Fibroblast of skin of right biceps (primary cell): ENCODE measurements at places on chromosomes 6 and 20.

- no peak for DNase-seq
Observed at GRCh38 chr20:36873498-36874189, 2.3 kb upstream of the TLDC2 start.

- peak; percentile 27 for DNase-seq
Observed at GRCh38 chr6:139290787-139291311, 949 bp downstream of the TXLNB start.

GRCh38 chr6:130677312-130677711 is 149.9 kb upstream of the SMLR1 start:
- no peak for DNase-seq

DNA sequence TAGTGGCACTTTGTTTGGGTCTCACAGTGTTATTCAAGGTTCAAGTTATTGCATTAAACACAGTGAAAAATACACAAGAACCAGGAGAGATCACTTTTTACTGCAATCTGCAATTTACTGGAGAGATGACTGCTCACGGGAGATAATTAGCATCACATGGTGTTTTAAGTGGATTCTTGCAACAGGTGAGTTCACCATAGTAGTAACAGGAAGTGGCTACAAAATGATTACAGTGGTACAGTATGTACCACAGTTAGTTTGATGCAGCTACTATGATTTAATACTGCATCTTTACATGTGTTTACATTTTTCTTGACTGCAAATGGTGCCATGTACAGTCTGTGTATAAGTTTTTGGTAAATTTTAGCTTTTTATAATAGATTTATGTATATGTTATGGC is 96.5 kb upstream of the SCP2D1 start:
- DNase-seq: no peak

- DNase-seq: no peak
Observed at GRCh38 chr6:7153789-7154188, 46.0 kb downstream of the RREB1 start.

DNA sequence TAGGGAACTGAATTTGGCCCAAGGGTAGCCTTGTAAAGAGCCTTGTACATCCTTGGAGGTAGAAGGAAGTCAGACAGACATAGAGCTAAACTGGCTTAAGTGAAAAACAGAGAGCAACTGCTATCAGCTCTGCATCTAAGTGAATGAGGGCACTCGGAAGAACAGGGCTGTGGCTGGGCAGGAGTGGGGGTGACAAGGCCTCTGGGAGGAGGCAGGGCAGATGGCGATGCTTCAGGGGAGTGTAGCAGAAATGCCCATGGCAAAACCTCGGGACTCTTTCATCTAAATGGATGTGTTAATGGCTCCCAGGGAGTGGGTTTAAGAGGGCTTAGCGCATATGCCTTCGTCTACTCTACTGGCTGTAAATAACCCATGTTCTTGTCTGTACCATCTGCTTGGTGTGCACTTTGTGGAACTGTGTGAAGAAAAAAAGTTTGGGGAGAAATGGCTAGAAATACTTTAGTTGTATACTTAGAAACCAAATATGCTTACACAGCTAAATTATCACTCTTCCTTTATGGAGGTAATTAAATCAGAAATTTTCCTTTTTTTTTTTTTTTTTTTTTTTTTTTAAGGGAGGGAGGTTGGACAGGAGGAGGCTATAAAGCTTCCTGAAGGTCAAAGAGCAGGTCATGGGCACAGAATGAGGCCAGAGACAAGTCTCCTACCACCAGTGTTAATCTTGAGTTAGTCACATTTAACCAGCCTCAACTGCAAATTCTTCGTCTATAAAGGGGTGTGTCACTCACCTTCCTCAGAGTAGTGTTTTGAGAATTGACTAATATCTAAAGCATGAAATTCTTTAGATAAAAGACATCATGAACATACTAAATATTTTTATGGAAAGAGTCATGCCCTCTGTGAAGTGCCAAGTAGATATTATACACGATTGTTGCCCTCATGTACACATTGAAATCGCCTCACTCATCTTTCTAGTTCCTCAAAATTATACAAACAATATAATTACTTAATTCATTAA is 60.9 kb downstream of the FYN start:
- peak; percentile 76 for DNase-seq

GRCh38 chr6:86715676-86716075 is 221.7 kb upstream of the HTR1E start:
- no peak for DNase-seq
